ENCODE measurements at places on chromosomes 16 and 17. TPM values are rescaled to one million over a fixed set of nuclear protein-coding genes. Genes with fewer than 3 reads are reported as not detected.
A peak's percentile ranks its signal among the peaks of the same experiment; 100 is the strongest.

DNA sequence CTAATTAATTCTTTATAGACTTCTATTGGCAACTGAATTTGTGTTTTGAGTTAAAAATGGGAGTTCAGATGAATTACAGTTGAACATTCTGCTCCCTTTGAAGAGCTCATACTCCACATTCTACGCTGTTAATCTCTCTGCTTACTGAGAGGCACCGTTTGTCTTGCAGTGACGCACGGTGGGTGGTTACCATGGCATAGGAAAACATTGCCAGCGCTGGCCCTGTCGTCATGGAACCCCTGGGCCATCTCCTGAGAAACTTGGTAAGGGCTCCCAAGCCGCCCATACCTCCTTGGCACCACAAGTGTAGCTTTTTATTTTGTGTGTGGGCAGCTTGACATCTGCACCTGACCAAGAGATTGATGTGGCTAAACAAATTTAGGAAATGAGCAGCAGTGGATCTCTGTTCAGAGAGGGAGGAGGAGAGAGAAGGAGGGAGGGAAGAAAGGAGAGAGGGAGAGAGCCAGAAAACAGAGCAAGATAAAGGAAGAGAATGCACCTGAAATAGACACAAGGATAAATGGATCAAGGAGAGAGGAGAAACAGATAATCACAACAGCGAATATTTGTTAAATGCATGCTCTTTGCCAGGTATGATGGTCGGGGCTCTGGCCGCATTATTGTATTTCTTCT is 398.5 kb downstream of the HAPSTR1 start:
- DNase-seq: no peak

DNA sequence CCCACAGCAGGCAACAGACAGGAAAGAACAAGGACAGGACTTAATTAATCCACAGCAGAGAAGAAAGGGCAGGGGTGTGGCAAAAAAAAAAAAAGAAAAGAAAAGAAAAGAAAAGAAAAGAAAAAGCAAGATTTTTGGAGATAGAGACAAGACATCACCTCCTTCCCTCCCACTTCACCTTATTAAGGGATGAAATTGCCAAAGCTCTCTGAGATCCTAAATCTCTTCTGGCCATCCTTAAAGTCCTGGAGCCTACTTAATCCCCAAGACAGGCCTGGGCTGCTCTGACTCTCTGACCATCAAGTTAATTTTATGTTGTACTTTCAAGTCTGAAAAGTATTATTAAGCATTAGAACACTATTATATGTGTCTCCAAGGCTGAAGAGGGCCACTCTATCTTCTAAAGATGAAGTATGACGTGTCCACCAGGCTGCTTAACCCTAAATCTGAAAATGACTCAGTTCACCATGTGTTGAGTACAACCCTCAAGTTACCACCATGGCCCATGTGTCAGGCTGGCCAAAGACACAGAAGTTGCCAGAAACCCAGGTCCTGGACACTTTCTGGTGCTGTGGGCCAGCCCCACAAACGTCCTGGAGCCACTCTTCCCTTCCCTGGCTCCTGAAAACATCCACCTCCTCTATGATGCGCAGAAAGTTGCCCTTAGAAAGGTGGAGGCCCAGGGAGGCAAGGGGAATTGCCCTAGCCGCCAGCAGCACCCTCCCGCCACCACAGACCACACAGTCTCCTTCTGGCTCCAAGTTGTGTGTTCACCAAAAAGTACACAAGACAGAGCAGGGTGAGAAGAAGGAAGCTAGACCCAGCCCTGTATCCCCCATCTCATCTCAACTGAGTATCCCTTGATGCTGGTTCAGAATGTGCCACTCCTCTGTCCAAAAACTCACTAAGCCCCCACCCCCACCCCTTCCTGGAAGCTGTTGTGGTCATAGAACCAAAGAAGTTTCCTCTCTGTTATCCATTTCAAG is 2.7 kb downstream of the SOCS1 start:
- peak; percentile 25 for DNase-seq

- DNase-seq: peak; percentile 10
These were observed 266.7 kb upstream of the CDH11 start for GRCh38 chr16:65388592-65388991.

The CACNG3 gene
- polyA plus RNA-seq: not detected

DNA sequence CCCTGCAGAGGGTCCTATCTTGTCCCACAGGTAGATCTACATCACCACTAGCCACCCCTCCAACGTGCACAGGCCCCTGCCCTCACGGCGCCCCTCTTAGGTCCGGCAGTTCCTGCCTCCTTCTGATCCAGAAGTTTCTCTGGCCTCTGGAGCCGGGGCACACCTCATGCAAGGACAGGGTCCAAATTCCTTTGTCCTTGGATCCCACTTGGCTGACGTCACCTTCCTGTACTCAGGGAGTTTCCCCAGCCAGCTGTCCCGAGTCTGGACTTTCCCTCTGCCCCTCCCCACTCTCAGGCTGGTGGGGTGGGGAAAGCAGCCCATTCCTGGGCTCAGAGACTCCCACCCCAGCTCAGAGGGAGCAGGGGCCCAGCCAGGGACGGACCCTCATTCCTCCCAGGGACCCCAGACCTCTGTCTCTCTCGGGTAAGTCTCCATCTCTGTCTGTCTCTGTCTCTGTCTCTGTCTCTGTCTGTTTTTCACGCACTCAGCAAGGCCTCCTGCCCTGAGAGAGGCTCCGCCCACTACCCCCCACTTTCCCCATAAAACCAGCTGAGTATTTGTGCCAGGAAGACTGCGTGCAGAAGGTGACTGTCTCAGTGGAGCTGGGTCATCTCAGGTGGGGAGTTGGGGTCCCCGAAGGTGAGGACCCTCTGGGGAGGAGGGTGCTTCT is at the start of gene IL32:
Gene IL32 (plus strand): TSS at position 572 of the 673 bp plus-strand sequence. CDS start 172 bp downstream, outside the sequence.
- DNase-seq: peak; percentile 84

DNA sequence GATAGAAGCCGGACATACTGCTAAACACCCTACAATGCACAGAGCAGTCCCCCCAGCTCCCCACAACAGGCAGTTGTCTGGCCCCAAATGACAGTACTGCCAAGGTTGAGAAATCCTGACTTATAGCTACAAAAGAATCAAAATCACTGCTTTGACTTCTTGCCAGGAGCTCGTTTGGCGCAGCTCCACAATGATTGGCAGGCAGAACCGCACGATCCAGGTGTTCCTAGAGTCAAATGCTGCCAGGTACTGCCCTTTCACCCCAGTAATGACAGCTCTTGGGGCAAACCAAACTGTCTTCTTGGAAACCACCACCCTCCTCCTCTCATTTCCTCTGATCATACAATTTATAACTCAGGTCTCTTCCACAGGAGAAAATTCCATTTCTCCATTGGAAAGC is 2.2 kb upstream of the TMC5 start:
- no peak for DNase-seq

DNA sequence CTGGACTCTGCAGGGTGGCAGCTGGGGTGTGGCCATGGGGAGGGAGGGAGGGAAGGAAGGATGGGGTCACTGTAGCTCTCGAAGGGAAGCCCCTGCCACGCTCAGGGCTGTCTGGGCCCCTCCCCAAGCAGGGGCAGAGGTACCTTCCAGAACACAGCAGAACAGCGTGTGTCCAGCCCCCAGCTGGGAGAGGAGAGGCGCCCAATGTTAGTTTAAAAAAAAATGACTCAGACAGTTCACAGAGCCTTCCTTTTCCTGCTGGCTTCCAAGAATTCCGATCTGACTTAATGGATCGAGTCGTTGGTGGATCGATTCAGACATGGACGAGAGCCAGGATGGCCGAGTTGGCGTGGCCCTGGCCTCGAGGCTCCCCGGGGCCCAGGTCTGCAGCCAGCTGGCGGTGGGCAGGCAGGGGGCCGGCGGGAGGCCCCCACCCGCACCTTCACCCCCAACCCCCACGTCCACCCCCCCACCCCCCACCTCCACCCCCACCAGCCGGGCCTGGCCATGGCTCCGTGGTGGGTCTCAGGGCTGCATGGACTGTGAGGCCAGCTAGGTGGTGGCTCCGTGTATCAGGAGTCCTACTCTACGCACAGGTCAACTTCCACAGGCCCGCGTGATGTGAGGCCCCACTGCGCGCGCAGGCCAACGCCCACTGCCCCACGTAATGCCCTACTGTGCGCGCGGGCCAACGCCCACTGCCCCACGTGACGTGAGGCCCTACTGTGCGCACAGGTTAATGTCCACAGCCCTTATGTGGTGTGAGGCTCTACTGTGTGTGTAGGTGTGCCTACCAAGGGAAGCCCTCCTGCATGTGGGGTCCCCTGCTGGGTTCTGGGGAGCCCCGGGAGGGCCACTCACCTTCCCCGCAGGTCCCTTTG is 21.8 kb downstream of the CACNA1H start:
- no peak for DNase-seq

The CACNG1 gene
- not detected for polyA plus RNA-seq

- DNase-seq: peak; percentile 85
These were observed 49.4 kb downstream of the MYH10 start for GRCh38 chr17:8580952-8581658.

DNA sequence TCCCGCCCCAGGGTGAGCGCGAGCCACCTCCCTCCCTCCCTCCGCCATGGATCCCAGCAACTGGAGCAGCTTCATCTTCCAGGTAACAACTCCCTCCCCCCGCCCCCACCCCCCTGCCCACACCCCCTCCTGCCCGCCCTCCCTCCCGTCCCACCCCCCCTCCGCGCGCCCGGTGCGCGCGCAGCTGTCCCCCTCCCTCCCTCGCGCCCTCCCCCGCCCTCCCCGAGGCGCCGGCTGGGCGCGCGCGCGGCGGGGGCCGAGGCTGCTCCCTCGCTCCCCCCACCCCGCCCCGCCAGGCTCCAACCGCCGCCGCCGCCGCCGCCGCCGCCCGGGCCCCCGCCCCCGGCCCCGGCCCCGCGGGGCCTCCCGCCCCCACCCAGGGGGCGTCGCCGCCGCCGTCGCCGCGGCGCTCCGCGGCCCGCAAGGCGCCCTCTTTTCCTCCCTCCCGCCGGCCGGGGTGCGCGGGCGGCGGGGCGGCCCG is at the start of gene MAZ:
Gene MAZ (plus strand): TSS at position 431 of the 481 bp plus-strand sequence. CDS start 173 bp downstream, outside the sequence.
- DNase-seq: no peak

The CYB5B gene
- 222 TPM for polyA plus RNA-seq

The ABCA6 gene
- polyA plus RNA-seq: 0.34 TPM

The RNF43 gene
- polyA plus RNA-seq: 6.4 TPM

The ITGAL gene
- not detected for polyA plus RNA-seq

The MILR1 gene
- polyA plus RNA-seq: 2.5 TPM

DNA sequence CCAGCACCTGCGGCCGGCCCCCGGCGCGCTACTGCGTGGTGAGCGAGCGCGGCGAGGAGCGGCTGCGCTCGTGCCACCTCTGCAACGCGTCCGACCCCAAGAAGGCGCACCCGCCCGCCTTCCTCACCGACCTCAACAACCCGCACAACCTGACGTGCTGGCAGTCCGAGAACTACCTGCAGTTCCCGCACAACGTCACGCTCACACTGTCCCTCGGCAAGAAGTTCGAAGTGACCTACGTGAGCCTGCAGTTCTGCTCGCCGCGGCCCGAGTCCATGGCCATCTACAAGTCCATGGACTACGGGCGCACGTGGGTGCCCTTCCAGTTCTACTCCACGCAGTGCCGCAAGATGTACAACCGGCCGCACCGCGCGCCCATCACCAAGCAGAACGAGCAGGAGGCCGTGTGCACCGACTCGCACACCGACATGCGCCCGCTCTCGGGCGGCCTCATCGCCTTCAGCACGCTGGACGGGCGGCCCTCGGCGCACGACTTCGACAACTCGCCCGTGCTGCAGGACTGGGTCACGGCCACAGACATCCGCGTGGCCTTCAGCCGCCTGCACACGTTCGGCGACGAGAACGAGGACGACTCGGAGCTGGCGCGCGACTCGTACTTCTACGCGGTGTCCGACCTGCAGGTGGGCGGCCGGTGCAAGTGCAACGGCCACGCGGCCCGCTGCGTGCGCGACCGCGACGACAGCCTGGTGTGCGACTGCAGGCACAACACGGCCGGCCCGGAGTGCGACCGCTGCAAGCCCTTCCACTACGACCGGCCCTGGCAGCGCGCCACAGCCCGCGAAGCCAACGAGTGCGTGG is 1.5 kb downstream of the NTN1 start:
- peak; percentile 25 for DNase-seq

The EPX gene
- polyA plus RNA-seq: not detected

DNA sequence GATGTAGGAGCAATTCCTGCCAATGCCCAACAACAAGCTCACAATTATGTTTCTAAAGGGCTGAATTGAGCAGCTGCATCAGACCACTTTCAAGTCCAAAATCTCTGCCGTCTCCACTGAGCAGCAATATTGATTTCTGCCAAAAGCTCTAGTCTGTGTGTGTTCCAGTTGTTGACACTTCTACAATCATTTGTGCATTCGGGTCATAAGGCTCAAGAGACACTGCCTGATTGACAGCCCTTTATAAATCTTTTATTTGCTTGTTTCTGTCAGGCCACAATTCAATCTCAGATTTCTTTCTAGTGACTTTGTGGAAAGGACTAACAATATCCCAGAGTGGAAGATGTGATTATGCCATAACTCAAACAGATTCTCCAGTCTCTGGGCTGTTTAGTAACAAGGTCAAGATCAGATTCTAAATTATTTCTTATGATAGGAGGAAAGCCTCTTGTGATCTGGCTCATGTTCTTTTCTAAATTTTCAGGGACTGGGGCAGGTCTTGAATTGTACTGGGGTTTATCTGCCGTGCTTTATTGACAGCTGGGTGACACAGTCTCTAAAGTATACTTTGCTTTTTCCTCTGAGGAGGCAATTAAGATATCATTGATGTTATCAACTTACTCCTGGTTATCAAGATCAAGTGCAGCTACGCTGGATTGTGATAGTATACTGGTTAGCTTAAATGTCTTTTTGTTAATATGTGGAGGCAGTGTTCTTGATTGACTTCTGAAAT is 377.1 kb downstream of the CNTNAP4 start:
- DNase-seq: no peak

GRCh38 chr17:75976175-75976848 is 2.7 kb downstream of the ACOX1 start:
- no peak for DNase-seq

The CACNA1G gene
- polyA plus RNA-seq: 0.03 TPM

DNA sequence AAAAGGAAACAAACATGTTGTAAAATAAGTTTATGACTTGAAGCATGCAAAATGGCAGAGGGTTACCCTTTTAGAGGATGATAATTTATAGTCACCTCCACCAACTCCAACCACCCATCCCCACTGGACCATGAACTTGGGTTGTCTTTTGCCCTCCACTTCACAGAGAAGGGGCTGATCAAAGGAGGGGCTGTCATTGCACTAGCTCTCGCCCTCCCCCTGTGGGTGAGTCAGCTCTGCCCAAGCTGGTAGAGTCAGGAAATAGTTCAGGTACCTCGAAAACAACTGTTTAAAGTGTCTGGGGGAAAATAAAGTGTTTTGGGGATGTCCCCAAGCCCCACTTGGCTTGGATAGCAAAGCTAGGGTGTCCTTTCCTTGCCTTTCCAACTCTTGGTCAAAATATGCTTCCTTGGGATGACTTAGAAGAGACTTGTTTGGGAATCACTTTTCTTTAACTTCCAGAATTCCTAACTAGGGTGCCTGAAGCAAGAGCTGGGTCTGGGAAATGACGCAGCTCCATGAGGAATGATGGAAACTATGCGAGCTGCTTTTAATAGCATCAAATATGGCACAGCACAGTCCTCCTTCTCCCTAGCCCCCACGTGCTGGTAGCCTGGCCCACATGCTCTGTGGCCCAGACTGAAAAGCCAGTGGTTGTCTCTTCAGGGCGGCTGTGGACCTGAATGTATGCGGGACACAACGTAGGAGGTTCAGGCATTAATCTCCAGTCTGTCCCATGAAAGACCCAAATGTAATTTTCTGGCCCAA is 40.7 kb downstream of the TBX4 start:
- no peak for DNase-seq

Data from mammary epithelial cell (primary cell).